ENCODE measurements at places on chromosomes 4 and X.

DNA sequence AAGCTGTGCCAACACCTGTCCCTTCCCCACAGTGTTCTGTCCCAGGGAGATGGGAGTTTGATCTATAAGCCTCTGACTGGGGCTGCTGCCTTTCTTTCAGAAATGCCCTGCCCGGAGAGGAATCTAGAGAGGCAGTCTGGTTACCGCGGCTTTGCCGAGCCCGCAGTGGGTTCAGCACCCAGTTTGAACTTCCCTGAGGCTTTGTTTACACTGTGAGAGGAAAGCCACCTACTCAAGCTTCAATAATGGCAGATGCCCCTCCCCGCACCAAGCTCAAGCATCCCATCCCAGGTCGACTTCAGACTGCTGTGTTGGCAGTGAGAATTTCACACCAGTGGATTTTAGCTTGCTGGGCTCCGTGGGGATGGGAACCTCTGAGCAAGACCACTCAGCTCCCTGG lies 33.3 kb upstream of the ARSJ start:
- no peak for DNase-seq

- no peak for DNase-seq
These were observed 61.2 kb downstream of the TRIM2 start for GRCh38 chr4:153265306-153266047.

DNA sequence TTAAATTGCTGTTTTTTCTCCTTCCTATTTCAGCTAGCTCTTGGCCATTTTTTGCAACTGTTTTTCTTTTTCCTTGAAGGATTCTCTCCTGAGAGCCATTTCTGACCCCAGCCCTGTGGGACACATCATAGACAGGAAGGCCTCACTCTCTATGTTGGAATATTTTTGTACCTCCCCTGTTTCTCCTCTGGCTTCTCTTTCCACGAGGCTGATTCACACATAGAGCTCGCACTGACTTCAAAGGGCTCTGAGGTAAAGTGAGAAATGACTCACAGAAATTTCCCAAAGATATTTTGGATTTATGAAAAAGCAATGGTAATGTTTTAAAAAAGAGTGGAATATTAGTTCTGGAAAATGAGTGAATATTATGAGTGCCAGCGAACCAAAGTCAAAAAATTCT lies 181.7 kb upstream of the IGFBP7 start:
- DNase-seq = no peak

GRCh38 chrX:24646006-24646405 lies 1.1 kb downstream of the PCYT1B start:
- no peak for DNase-seq

DNA sequence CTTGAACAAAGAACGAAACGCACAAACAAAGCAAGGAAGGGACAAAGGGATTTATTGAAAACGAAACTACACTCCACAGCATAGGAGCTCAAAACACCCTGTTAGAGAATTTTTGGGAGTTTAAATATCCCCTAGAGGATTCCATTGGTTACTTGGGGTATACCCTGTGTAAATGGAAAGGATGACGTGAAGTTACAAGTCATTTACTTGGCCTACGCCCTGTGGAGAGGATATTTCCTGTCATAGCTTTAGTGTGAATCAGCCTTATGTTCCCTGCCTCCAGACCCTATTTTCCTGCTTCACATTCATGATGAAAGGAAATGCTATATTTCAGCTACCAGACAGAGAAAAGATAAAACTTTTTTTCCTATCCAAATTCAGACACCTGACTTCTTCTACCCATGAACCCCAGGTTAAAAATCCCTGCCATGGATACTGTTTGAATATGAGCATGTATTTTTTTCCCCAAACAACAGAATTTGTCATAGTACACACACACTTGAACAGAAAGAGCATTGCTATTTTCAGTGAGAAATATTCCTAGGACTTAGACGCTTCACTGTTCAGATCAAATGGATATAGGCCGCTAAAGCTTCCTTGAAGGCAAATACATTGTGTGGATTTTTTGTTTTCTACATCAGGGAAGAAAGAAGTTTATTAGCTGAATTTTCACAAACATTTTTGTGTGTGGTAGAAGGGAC lies 20.4 kb downstream of the PIN4 start:
- DNase-seq = no peak

GRCh38 chr4:158809611-158810486 lies 41.0 kb downstream of the FNIP2 start:
- DNase-seq = no peak

- no peak for DNase-seq
These were observed 200.5 kb downstream of the NWD2 start for GRCh38 chr4:37445023-37445422.

- DNase-seq = no peak
These were observed 223.1 kb upstream of the FAT1 start for GRCh38 chr4:186946682-186947294.

DNA sequence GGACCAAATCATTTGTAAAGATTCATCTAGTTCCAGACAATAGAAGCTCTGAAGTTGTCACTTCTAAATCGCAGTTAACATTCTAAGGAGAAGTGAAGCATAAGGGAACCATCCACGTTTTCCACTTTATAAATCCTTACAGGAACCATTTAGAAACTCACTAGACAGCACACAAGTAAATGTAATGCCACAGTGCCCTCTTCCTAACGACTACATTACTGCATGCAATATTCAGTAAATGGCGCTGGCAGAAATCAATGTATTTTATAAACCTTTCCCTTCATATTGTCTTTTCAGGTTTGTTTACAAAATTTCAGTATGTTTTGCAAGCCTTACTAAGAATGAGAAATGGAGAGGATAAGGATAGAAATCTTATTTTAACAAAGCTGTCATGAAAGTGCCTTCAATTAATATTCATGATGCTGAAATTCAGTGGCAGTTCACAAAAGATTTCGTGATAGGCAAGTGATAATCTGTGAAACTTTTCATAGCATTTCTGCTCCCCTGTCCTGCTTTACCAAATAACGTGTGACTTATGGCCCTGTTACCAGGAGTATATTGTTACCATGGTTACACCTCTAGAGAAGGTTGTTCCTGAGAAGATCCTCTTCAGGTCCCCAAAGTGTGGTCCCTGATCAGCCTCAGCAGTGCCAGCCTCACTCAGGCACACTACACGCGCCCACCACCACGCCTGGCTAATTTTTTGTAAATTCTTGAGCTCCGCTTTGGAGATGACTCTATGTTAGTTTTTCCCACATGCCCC lies 54.2 kb downstream of the TMA16 start:
- no peak for DNase-seq

DNA sequence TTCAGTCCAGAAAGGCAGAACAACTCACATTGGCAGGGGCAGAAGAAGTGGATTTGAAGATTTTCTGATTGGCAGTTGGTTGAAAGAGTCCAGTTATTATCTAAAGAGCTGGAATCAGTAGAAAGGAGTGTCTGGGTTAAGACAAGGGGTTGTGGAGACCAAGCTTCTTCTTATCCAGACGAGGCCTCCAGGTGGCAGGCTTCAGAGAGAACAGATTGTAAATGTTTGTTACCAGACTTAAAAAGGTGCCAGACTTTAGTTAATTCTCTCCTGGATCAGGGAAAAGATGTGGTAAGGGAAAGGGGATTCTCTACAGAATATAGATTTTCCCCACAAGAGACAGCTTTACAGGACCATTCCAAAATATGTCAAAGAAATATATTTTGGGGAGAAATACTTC lies 36.7 kb upstream of the TLR3 start:
- DNase-seq = no peak

DNA sequence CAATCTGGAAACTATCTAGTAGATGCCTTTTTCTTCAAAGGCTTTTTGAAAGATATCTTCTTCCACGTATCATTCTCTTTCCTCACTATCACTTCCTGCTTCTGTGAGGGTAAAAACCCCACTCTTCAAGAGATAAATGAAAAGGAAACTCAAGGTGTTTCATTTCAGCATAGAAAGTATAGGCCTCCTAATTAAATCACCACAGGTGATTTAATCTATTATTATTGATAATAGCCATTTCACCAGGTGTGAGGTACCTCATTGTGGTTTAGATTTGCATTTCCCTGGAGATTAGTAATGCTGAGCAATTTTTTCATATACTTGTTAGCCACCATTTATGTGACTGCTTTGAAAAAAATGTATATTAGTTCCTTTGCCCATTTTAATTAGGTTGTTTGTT lies 92.0 kb upstream of the EMCN start:
- DNase-seq = no peak

DNA sequence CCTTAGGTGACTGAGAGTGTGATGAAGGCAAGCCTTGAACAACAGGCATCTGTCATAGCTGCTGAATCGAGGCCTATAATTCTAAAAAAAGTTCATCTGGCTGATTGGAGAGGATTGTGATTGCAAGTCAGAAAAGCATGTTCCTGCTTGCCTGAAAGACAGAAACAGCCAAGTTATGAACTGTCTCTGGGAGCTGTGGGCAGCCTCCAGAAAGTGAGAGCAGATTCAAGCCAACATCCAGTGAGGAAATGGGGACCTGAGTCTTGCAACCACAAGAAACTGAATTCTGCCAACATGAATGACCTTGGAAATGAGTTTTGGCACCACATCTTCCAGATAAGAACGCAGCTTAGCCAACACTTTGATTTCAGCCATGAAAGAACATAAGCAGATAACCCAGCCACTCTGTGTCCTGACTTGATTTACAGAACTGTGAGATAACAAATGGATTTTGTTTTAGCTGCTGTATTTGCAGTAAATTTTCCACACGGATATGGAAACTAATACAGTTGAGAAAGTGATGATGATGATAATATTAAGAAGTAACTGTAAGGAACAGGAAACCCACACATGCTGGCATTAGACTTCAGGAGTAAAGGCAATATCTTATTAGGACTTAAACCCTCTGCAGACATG lies 240.3 kb upstream of the NDST3 start:
- no peak for DNase-seq

GRCh38 chrX:107507744-107508117 lies 58.3 kb downstream of the FRMPD3 start:
- DNase-seq = no peak

- no peak for DNase-seq
These were observed 36.8 kb upstream of the TMEM184C start for GRCh38 chr4:147580396-147580795.

- DNase-seq = no peak
These were observed 205.5 kb upstream of the ARSJ start for GRCh38 chr4:114184901-114185300.

GRCh38 chr4:68342134-68342533 lies 7.8 kb downstream of the YTHDC1 start:
- DNase-seq = no peak

GRCh38 chr4:6386091-6386490 lies 86.3 kb downstream of the PPP2R2C start:
- DNase-seq = no peak
